Activated CD4-positive, alpha-beta T cell treated with anti-CD3 and anti-CD28 coated beads, Interleukin-2, amount 50 U/mL, for 24 hours (primary cell): ENCODE measurements at places on chromosomes 6 and 20.

DNA sequence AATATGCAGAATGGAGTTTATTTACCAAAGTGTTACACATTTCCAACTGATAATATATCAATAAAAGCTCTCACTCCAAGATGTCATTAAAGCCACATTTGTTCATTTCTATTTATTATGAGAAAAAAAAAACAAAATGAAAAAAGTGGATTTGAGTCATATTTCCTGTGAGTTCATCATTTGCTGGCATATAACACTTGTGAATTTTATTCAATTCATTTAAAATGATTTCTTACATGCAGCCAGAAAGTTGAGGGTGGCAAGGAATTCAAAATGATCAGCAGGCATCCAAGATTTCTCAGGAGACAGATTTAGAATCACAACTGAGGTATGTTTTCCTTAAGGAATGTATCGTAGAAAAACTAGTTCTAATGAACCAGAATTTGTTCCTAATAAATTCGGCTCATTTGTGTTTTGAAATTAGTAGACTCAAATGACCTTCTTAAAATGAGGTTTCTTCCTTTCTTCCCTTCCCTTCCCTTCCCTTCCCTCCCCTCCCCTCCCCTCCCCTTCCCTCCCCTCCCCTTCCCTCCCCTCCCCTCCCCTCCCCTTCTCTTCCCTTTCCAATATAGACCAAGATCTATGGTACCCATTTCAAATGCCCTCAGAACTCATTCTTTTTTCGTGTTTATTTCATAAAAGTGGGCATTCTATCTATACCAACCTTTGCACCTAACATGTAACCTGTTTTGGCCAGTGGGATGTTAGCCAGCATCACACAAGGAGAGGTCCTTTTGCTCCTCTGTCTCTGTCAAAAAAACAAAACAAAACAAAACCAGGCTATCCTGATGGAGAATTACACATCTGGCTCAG is 357.9 kb upstream of the TSHZ2 start:
- DNase-seq = no peak

- no peak for DNase-seq
Observed at GRCh38 chr6:55009131-55009530, 162.6 kb downstream of the FAM83B start.

- DNase-seq = no peak
Observed at GRCh38 chr6:15442467-15442866, 196.6 kb downstream of the JARID2 start.

DNA sequence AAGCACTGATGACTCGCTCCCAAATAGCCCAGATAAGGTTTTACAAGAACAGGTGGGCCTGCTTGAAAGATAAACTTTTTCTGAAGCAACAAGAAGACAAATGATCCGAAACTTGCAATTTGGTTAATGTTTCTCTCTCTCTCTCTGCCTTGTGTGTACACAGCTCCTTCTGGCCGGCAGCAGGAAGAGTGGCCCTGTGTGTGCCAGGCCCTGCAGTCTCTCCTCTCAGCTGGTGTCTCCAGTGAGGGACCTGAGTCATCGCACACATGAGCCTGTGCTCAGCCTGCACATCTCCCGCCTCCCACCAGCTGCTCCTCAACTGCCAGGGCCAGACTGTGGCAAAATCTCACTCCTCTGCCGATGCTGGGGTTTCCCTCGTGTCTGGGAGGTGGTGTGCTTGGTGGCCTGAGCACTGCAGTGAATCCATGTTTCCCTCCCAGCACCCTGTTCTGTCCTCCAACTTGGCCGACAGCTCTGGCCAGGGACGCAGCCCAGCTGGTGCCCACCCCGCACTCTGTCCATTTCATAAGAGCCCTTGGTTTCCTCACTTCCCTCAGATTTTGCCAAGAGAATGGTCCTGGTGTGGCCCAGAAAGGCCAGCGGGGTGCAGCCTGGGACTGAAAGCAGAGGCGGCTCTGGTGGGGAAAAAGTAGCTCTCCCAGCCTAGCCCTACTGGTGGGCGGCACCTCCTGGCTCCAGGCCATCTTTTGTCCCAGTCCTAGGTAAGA is 49.4 kb downstream of the ERMARD start:
- DNase-seq = no peak

DNA sequence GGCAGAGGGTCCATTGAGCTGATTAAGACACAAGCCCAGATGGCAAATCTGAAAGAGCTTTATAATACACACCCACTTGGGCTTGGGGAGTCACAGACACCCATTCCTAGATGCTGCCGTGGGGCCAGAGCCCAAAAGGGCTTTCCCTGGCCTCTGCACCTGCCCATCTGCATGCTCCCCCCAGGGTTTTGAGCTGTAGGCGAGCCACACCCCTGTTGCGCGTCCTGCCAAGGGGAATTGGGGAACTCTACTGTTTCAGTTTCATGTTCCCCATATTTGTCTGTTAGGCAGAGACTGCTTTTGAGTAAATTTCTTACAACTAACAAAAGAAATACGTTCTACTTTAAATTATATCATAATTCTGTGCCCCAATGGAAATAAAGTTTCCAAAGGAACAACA is 52.9 kb upstream of the FNDC1 start:
- DNase-seq = no peak

DNA sequence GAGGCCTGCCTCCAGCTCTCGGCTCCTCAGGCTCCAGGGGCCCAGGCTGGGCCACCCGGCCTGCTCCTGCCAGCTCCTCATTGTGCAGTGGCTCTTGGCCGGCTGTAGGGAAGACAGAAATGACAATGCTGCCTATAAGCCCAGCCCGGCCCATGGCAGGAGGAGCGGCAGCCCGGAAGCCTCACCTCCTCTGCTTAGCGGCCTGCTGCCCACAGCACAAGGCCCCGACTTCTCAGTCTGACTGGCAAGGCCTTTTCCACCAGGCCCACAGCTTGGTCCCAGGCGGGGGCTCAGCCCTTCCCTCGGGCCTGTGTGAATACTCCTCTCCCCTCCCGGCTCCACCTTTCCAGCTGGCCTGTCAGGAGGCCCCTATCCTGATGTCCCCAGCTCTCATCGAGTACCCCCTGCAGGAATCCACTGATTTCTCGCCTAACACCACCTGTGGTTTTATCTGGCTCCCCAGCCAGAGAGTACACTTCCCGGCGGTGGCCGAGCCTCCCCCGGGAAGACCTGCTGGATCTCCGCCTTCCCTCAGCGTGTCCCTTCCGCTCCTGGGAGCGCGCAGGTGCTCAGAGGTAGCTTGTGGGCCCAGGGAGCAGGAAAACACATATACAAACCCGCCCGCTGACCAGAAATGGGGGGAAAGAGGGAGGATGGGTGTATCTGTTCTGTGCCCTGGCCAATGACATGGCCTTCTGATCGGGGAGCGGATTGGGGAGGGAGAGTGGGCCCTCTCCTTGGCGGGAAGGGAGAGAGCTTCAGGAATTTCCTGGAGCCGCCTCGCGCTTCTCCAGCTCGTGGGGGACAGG is 963 bp downstream of the DDRGK1 start:
- DNase-seq = peak; percentile 21

DNA sequence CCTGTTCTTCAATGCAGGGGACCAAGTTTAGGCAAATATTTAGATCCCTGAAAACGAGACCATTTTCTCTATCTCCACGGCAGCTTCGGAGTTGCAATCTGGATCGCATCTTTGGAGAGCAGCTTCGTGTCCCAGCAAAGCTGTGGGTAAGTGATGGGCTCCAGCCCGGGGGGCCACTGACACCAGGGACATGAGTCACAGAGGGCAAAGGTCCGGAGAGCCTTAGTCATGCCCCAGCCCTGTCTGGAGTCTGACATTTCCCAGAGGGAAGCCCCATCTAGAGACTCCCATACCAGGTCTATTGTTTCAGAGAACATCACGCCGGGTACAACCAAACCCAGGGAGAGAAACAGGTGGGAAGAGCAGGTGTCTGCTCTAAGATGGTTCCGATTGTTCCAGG is 95.9 kb downstream of the NFATC2 start:
- no peak for DNase-seq

DNA sequence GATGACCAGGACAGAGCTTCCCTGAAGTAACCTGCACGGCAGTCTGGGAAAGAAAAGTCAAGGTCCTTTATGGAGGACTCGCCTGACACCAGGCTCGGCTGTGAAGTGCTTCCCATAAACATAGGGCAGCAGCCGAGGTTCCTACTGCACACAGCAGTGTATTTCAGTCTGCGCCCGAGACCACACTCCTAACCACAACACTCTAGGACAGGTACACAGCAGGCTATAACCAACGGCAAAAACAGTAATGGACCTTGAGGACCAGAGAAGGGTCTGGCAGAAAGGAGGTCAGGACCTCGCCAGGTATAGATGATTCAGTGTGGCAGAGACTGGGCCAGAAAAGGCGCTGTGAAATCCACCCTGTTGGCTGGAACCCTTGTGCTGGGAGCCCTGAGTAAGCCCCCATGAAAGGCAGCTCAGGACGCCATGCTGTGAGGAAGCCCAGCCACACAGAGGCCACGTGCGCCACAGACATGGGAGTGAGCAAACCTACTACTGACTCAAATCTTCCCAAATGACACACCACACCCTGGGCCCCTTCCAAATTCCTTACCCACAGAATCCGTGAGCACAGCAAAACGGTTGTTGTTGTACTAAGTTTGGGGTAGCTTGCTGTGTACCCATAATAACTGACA is 129.6 kb upstream of the CST7 start:
- DNase-seq = no peak

DNA sequence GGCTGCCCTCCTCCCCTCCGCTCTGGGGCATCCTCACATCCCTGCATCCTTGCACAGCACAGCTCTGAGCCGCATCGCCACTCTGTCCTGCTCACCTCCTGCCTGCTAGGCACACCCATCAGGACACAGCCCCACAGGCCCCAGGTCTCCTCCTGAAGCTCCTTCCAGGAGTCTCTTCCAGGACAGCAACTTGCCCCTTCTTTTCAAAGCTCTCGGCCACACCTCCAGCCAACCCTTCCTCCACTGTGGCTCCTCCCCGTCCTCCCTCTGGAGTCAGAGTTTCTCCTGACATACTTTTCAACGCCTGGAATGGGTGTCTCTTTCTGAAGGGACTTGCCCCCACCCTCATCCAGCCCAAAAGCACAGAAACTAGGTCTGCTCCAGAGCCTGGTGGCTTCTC is 77.3 kb downstream of the SLC23A2 start:
- no peak for DNase-seq

- no peak for DNase-seq
Observed at GRCh38 chr6:98203170-98203806, 631.1 kb upstream of the POU3F2 start.

DNA sequence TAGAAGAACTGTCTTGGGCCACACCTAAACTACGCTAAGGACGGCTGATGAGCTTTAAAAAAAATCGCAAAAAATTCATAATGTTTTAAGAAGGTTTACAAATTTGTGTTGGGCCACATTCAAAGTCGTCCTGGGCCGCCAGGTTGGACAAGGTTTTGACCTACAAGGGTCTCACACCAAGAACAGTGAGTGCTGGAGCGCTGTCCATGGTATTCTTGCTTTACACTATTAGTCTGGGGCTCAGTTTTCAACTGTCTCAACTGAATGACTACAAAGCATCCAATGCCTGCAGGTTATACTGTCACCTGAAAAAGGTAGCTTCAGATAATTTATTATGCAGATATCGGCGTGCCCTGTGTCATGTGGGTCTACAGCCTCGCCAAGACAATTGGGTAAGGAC is 3.7 kb upstream of the FAXC start:
- no peak for DNase-seq

GRCh38 chr6:42315991-42316970 is 98.6 kb upstream of the MRPS10 start:
- no peak for DNase-seq

DNA sequence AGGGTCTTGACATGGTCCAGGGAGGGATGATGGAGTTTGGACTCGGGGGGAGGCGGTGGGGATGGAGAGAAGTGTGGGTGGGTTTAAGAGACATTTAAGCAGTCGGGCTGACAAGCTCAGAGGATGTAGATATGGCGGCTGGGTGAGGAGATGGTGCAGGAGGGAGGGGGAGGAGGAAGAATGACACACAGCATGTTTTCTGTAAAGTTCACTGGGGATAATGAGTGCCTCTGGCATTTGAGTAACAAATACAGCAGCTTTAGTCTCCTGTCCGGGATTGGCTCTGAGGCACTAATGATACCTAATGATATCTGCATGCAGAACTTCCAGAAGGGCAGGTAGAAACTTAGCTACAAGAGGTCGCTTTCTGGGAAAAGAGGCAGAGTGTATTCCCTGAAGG is 107.8 kb downstream of the DHX35 start:
- DNase-seq = no peak

- no peak for DNase-seq
Observed at GRCh38 chr6:166958926-166959861, 2.8 kb upstream of the RNASET2 start.

DNA sequence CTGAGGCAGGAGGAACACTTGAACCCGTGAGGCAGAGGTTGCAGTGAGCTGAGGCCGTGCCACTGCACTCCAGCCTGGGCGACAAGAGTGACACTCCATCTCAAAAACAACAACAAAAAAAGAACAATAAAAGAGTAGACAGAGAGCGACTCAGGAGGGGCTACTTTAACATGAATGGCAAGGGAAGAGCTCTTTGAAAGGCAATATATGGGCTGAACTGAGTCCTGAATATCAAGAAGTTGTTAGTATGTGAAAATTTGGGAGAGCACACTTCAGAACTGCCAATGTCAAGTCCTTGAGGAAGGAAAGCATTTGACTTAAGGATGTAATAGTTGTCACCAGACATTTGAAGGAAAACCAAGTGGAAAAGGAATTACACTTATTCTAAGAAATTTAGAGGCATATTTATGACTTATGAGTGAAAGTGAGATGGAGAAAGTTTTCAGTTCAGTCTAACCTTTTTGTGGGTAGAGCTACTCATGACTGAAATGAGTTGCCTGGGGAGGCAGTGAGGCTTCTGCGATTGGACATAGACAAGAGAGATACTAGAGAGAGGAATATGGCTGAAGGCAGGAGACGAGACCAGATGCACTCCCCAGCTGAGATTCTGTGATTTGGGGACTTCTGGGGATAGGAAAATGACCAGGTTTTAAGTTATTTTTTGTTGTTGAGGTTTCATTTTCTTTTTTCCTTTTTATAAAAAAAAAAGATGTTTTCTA is 48.6 kb upstream of the SLC16A10 start:
- no peak for DNase-seq

DNA sequence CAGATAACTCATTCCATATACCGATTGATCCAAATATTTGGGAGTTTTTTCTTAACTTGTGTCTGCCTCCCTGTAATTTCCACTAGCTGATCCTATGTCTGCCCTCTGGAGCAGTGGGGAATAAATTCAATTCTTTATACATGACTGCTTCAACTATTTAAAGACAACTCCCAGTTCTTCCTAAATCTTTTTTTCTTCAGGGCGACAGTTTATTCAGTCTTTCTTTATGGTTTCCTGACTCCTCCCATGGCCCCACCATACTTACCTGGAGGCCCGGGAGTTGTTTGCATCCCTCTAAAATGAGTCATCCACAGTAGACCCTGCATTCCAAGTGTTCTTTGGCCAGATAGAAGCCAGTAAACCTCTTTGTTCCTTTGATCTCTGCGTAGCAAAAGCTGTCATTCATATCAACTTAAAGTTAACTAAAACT is 73.6 kb downstream of the LCA5 start:
- no peak for DNase-seq
